Activated CD4-positive, alpha-beta T cell treated with anti-CD3 and anti-CD28 coated beads, Interleukin-2, Interleukin-4, amounts not matched to agents 100 ng/mL and 50 ng/mL, durations not matched to agents 16 hours and 8 hours (primary cell): ENCODE measurements at places on chromosomes 11 and 22.

- no peak for DNase-seq
Measured at GRCh38 chr11:122478986-122479385, 176.5 kb upstream of the UBASH3B start.

DNA sequence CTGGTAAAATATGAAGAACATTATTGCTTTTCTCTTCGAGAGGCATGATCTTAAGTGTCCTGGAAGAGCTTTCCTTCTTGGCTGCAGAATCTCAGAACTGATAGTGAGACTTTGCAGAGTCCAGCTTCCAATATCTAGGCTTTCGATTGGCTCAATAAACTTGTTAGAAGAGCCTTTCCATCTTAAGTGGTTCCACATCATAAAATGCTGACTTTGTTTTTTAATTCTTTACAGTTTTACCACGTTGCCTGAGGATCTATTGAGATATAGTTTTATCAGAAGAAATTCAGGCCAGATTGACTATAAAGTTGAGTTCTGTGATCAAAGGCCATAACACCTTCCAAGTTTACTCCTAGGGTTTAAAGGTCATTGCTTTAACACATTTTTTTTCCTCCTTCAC, 15.6 kb upstream of the DNAJB7 start:
- DNase-seq = no peak

- DNase-seq = no peak
Measured at GRCh38 chr11:9347100-9347499, 32.7 kb upstream of the TMEM41B start.

- no peak for DNase-seq
Measured at GRCh38 chr22:44765571-44766285, 13.4 kb downstream of the ARHGAP8 start.

GRCh38 chr11:78110351-78110750, 29.1 kb downstream of the ALG8 start:
- DNase-seq = no peak

- DNase-seq = no peak
Measured at GRCh38 chr22:27844256-27844655, 42.7 kb upstream of the MN1 start.

- no peak for DNase-seq
Measured at GRCh38 chr11:99370549-99371216, 349.9 kb downstream of the CNTN5 start.

GRCh38 chr11:28903716-28904115, 795.5 kb downstream of the METTL15 start:
- no peak for DNase-seq

- DNase-seq = peak; percentile 62
Measured at GRCh38 chr11:13339195-13340153, 61.9 kb downstream of the BMAL1 start.

- no peak for DNase-seq
Measured at GRCh38 chr11:12435264-12435663, 57.9 kb downstream of the PARVA start.

DNA sequence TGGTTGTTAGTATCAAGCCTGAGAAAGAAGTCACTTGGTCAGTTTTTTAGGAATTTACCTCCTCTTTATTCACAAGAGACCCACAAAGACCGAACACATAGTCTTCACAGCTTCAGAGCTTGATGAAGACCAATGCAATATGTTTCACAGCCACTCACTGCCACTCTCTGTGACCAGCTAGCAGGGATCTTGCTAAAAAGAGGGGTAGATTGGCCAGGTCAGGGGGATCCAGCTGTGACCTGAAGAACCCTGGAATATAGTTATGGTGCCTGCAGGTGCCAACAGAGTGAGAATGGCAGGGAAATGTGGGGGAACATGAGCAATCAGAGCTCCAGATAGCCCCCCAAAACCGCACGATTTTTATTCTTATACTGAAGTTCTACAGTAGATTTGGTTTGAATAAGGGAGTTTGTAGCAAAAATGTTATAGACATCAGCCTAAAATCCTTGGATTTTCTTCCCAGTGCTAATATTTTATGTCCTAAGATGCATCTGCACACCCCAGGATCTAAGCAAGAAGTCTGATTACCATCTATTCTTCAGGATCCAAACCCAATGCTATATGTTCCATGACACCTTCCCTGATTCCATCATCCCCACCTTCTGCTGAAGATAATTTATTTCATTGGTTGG, 8.7 kb downstream of the POU2AF1 start:
- DNase-seq = no peak

- DNase-seq = no peak
Measured at GRCh38 chr11:67322049-67322448, 18.7 kb downstream of the SSH3 start.

DNA sequence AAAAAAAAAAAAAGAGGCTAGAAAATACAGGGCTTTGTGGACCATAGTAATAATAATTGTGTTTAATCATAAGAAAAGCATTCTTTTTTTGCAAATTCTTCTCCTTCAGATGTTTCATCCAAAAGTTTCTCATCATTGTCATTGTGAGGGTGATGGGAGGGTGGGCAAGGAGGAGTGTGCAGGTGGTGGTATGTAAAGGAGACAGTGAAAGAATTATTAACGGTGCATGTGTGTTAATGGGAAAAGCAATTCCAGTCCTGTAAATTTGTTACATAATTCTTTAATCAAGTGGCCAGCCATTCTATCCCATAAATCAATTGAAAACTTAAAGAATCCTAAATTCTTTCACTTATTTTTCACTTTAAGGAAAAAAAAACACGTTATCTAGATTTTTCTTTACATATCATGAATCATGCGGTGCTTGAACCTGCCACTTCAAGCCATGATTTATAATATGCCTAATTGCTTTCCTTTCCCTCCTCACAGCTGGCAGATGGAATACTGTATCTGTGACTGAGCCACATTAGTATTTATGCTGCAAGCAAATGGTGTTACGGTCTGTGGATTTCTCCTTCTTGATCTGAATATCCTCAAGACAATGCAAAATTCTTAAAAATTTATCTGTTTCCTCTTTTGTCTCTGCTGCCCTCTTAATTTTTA, 318.5 kb downstream of the JRKL start:
- DNase-seq = no peak

DNA sequence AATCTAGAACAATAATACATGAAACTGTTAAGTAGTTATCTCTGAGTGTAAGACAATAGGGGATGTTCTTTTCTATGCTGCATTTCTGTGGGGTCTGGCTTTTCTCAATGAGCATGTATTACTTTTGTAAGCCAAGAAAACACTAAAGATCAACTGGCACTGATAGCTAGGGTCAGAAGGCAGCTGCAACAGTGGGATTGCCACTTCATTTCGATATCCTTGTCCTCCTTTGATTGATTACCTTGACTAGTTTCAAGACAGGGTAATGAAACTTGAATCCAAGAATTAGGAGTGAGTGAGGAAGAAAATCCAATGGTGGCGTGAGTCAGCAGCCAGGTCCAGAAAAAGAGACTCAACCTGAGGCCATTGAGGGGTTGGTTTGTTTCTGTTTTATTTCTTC, 46.5 kb downstream of the FEZ1 start:
- DNase-seq = no peak

DNA sequence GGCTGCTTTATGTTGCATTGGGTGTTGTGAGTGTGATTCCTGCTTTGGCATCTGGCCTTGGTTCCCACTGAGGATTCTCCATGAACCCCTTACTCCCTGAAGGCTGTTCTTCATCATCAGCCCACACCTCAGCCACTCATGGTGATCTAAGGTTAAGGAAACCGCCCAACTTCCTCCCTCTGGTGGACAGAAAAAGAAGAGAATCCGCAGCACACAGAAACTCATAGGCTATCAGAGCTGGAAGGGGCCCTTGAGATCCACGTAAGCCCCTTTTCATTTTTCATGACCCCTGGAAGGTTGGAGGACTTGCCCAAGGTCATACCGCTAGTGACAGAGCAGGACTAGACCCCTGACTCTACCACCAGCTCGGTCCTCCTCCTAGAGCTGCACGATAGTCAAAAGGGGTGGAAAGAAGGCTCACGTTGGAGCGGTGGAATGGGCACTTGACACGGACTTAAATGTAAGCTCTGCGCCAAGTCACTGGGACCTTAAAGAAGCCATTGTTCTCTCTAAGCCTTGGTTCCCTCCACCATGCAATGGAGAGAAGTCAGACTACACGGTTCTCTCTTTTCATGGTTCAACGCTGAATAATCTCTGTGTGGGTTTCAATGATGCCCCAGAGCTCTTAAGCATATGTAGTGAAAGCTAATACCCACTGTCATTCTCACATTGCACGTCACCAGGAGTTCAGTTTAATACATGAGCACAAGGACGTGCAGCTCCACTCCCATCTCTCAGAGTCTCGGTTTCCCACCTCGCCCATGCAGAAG, 83.6 kb upstream of the CRTAM start:
- DNase-seq = peak; percentile 39

DNA sequence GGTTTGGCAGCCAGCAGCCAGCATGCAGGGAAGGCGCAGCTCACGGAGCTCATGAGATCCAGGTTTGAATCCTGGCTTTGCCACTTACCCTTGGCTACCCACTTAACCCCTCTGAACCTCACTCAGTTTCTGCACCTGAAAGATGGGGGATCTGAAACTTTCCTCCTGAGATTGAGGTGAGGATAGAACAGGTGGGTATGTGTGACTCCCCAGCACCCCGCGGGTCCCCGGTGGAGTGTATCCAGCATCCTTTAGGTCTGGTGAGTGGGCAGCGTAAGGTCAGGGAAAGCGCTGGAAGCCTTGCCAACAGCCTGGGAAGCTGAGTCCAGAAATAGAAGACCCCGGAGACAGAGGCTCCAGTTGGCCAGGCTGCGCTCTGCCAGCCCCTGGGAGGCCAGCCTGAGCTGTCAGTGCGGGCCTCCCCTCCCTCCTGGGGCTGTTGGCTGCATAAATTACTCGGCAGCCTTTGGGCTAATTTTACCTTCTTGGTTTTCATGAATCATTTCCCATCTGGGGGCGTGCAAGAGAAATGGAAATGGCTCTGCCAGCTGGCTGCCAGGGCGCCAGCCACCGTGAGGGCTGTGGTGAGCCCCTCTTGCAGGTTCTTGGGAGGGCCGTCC, 17.6 kb downstream of the PRDM11 start:
- no peak for DNase-seq

DNA sequence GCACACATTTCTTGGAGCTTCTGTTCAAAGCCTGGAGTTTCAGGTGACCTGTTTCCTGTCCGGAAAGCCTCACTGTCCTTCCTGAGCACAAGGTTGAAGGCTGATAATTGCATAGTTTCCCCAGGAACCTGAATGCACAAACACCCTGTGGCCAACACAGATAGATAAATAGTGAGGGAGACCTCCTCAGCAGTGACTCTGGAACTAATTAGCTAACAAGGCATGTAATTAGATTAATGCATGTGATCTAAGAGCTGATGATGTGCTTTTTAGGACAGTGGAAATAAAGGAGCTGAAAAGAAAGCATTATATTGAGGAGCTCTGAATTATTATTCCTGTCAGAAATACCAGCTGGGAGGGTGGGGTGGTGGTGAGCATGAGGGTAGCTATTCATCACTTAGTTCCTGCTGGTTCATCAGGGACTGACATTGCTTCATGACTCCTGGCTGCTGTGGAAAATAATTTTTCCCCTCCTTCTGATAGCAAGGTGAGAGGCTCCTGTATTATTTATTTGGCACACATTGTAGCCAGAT, 101.1 kb downstream of the NELL1 start:
- DNase-seq = no peak

- no peak for DNase-seq
Measured at GRCh38 chr11:33957304-33957917, 65.5 kb upstream of the LMO2 start.

- peak; percentile 59 for DNase-seq
Measured at GRCh38 chr11:2928605-2929530, at the start of gene PHLDA2. Gene PHLDA2 (minus strand): TSS chr11:2929420. CDS start chr11:2929364, 56 bp downstream.

DNA sequence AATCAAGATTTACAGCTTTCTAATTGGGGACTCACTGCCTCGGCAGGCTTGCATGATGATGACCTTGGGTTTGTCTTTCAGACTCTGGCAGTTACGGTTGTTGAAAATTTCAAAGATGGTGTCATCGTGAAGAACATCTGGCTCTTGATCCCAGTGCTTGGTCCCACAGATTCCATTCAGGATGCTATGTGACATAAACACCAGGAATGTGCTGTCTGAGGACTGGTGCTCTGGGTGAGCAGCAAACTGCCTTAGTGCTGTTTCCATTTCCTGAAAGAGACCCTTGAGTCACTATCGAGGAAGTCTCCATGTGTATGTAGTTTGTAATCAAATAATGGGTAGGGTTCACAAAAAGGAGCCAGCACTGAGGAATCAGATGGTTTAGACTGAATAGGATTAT, 7.1 kb downstream of the CASP12 start:
- DNase-seq = no peak

DNA sequence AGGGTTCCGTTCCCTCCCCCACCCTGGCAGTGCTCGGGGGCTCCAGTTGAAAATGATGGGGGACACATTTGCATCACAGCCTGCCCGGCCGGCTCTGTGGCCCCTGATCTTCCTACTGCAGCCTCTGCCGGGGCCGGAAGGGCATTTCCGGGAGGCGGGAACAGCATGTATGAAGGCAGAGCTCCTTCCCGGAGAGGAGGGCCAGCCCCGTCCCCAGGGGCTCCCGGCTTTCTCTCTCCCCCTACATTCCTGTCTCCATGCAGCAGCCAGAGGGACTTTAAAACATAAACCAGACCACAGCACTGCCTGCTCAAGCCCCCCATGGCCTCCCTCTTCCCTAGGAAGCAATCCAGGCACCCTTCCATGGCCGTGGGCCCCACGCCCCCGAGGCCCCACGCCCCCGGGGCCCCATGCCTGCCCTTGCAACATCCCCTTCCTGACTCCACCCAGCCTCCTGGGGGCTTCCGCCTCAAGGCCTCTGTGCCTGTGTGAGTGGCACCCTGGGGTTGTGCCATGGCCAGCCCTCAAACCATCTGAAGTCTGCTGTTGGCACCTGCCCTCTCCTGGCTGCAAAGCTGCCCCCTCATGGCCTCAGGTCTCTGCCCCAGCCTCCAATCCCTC, 73.1 kb downstream of the CDKN1C start:
- DNase-seq = no peak

DNA sequence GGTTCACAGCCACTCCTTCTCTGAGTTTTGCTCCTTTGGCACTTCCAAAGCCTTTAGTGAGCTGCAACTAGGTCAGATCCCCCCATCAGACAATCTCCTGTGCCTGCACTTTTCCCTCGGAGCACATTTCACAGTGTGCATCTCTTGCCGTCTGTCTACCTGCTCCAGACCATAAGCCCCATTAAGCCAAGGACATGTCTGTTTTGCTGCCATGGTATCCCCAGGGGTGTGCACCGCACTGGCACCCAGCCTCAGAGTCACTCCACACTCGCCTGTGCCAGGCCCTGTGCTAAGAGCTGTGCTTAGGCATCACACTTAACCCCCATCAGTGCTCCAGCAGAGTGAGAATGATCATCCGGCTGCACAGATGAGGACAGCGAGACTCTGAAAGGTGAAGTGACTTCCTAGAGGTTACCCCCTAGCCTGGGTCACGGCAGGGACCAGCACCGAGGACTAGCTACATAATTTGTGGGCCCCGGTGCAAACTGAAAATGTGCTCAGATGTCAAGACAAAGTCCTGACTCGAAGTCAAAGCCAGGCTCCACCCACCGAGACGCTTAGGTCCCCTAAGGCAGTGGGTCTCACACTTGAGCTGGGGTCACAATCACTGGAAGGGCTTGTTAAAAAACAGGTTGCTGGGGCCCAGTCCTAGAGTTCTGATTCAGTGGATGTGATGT, 33.9 kb downstream of the ARRB1 start:
- DNase-seq = no peak
